ENCODE measurements at places on chromosomes 2 and 18.

DNA sequence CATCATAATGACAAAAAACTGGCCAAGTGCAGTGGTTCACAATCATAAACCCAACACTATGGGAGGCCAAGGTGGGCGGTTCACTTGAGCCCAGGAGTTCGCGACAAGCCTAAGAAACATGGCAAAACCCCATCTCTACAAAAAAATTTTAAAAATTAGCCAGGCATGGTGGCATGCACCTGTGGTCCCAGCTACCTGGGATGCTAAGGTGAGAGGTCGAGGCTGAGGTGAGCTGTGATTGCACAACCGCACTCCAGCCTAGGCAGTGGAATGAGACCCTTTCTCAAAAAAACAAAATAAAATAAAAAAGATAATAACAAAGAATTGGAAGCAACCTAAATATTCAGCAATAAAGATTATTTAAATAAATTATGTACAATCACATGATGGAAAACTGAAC, 21.8 kb downstream of the PSTPIP2 start:
- DNase-seq = no peak

GRCh38 chr2:147829106-147829505, 15.7 kb upstream of the ACVR2A start:
- no peak for DNase-seq

DNA sequence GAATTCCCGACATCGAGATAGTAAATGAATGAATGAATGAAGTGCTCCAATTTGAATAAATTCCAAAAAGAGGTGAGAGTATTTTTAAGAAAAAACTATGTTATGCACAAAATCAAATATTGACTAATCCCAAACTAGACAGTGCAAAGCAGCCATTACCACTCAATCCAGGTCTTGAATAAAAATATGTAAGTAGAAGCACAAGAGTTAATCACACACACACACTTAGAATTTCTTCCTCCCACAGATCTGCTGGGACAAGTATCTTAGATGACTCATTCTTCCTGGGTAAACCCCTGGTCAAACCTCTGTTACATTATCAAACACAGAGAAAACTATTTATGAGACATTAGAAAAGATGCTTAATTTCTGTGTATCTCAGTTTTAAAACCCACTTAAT, 102.0 kb downstream of the PLA2R1 start:
- DNase-seq = no peak

DNA sequence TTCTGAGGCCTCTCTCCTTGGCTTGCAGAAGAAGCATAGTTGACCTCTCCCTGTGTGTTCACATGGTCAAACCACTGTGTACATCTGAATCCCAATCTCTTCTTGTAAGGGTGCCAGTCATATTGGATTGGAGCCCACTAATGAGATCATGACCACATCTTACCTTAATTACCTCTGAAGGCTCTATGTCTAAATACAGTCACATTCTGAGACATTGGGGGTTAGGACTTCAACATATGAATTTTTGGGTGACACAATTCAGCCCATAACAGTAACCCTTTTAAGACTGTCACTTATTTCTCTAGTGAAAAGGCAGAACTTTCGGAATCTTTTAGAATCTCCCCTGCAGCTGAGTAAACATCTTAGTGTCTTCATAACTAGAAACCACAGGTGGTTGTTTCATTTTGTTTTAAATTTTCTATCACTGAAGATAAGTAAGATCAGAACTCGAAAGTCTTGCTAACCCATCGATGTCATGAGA, 33.3 kb downstream of the BMP10 start:
- no peak for DNase-seq

GRCh38 chr2:43345872-43346271, 119.5 kb upstream of the ZFP36L2 start:
- no peak for DNase-seq

All from omental fat pad (tissue), 4 donors.